ENCODE measurements at places on chromosomes 13 and 19.
A peak's percentile ranks its signal among the peaks of the same experiment; 100 is the strongest.

DNA sequence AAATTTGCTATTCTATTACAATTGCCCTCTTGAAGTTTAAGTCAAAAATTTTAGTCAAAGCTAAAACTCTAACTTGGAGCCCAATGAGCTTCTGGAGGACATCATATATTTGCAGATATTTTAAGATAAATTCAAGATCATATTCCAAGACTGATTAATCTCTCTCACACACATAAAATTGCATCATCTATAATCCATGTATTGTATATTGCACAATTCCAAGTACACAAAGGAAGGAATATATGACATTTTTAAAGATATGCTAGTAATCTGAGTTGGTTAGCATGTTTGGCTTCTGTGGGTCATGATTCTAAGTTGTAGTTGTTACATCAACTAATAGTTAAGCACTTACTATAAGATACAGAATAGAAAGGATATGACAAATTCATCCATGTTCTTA lies 53.3 kb downstream of the KCNRG start:
- no peak for DNase-seq

DNA sequence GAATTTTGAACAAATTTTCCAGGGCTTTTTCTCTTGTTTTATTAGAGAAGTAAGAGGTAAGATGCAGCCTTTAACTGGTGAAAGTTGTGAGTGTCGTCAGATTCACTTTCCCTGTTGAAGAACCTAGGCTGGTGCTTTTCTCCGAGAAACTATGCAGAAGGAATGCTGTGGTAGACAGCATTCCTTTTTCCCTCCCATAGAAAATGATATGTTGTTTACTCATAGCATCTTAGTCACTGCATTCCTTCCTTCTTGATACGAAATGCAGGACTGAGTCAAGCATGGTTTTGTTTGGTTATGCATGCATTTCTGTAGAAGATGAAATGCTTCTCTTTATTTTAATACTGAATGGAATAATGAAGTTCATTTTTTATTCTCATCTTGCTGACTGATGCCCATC lies 3.4 kb downstream of the ITGBL1 start:
- no peak for DNase-seq

DNA sequence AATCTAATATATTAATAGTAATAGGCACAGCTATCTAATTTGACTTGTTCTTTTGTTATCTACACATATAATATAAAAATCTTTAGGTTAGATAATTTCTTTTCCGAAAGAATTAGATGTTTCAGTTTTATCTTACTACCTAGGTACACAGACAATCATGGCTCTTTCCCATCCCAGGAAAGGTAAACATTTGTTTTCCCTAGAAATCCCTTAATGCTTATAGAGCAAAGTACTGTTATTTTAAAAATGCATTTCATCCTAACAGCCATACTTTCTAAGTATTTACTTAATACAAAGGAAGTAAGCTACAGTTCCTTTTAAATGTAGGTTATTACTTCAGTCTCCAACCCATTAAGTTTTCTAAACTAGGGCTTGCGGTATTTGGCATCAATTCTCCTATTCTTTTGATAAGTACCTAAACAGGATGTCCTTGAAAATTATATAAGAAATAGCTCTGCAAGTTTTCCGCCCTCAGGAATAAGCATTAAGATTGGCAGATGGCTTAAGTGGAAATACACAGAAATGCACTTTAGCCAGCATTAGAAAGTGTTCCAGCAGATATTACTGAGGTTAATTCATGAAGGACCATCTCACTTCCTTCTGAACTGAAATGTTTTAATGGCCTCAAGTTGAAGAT lies 616.2 kb upstream of the SPRY2 start:
- no peak for DNase-seq

GRCh38 chr13:30044932-30045331 lies 194.5 kb upstream of the UBL3 start:
- no peak for DNase-seq

DNA sequence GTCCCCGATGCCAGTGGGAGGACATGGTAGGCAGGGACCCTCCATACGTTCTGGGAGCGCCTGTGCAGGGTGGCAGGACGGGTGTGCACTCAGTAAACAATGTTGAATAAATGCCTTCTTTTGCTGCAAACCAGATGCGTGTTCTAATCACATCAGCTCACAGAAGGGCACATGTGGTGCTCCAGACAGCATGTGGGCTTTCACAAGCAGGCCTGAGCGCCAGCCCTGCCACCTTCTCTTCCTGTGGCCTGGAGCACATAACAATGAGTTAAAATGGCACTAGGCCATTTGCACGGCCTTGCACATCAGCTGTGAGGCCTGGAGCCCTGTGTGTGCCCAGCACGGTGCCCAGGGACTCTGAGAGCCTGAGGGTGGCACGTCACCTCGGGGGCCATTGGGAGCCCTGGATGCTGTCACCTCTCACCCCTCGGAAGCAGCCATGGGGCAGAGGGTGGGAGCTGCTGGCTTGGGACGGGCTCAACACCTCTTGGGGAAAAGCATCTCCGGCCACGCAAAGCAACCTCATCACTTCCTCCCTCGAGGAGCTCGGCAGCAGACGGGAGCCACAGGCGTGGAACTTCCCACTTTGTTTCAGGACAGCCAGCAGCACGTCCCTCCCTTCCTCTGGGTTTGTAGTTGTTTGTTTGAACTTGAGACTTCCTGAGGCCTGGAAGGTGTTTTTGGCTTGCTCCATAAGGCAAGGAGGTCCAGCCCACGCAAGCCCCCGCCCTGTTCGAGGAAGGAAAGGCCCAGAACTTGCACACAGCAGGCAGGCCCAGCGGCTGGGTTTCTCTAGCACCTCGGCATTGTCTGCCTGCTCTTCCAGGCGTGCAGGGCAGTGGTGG lies 9.8 kb downstream of the MCF2L start:
- DNase-seq: no peak

DNA sequence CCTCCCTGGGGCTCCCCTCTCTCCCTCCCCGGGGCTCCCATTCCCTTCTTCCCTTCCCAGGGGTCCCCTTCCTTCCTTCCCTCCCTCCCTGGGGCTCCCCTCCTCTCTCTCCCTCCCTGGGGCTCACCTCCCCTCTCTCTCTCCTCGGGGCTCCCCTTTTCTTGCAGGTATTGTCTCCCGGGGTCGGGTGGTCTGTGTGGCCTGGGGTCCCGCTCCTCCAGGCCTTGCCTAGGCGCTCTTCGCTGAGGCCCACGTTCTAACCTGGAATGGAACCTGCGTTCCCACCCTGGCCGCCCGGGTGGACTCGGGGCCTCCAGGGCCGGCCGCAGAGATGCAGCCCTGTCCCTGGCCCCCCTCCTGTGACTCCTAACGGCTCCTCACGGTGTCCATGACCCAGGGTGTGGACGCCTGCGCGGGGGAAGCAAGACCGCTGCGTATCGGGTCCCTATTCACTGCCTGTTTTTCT lies 940 bp upstream of the DCUN1D2 start:
- DNase-seq: peak; percentile 66

DNA sequence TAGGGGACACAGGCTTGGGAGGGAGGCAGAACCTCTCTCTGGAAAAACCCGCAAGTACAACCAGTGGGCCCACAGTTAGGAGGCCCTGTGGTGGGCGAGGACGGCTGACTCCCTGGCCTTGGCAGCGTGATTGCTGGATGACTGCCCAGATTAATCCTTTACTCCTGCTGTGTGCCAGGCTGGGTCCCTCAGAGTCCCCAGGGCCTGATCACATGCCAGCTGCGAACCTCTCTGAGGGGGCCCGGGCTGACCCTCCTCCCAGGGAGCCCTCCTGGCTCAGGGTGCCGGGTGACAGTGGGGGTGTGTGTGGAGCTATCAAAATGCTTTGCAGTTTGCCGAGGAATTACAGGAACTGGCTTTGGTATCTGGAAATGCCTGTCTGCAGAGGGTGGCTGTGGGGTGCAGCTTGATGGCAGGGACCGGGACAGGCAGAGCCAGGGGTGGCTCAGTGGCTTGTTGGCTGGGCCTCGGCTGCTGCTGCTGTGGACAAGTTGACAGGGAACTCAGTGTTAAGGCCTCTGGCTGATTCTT lies 48.9 kb downstream of the DNM2 start:
- no peak for DNase-seq

GRCh38 chr13:107736170-107736569 lies 479.2 kb downstream of the LIG4 start:
- no peak for DNase-seq

- no peak for DNase-seq
Observed at GRCh38 chr13:76499891-76500290, 386.3 kb downstream of the KCTD12 start.

DNA sequence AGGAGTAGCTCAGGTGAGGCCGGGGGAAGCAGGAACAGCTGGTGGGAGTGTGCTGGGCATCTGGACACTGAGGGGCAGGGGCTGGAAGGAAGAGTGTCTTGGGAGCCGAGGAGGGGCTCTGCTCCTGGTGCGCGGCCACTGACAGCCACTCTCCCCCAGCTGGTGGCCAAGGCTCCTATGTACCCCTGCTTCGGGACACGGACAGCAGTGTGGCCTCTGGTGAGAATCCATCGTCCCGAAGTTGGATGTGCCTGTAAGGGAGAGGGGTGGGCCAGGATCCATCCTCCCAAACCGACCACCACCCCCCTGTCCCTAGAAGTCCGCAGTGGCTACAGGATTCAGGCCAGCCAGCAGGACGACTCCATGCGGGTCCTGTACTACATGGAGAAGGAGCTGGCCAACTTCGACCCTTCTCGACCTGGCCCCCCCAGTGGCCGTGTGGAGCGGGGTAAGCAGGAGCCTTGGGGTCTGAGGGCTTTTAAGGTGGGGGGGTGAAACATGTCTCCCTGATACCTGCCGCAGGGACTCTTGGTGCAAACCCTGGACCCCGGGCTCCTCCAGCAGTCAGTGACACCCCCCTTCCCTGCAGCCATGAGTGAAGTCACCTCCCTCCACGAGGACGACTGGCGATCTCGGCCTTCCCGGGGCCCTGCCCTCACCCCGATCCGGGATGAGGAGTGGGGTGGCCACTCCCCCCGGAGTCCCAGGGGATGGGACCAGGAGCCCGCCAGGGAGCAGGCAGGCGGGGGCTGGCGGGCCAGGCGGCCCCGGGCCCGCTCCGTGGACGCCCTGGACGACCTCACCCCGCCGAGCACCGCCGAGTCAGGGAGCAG lies 2.0 kb upstream of the USF2 start:
- DNase-seq: no peak

GRCh38 chr13:28424541-28424940 lies 70.4 kb downstream of the FLT1 start:
- no peak for DNase-seq

DNA sequence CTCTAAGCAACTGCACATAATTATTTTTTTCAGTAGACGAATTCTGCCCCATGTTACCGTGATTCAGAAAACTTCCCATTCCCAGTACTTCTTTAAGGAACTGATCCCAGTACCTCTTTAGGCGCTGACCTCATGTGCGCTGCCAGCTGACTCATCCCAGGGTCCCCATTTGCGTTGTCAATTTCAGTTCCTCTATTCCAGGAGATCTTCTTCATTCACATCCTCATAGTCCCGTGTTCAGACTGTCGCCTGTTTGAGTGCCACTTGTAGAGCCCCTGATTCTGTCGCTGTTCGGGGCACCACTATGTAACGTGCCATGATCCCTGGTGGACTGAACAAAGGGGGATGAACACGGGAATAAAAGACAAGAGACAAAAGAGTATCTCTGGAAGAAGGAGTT lies 16.4 kb downstream of the FPR3 start:
- no peak for DNase-seq

DNA sequence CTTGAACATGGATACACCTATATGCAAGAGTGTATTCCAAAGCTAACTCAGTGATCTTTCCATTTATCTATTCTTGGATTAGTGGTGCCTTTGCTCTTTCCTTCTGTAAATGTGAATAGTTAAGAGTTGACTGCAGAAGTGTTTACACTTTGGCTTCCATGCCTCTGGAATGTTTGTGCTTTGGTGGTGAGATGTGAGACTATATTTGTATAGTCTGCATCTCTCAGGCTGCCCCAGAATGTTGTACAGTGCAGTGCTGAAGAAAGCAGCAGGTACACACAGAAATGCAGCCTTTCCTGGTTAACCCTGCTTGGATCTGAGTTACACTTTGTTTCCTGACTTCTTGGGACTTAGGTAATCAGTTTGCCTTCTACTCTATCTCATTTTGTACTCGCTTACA lies 90.2 kb downstream of the DNAJC15 start:
- DNase-seq: no peak

GRCh38 chr13:39577838-39578491 lies 25.0 kb downstream of the LHFPL6 start:
- DNase-seq: peak; percentile 39

DNA sequence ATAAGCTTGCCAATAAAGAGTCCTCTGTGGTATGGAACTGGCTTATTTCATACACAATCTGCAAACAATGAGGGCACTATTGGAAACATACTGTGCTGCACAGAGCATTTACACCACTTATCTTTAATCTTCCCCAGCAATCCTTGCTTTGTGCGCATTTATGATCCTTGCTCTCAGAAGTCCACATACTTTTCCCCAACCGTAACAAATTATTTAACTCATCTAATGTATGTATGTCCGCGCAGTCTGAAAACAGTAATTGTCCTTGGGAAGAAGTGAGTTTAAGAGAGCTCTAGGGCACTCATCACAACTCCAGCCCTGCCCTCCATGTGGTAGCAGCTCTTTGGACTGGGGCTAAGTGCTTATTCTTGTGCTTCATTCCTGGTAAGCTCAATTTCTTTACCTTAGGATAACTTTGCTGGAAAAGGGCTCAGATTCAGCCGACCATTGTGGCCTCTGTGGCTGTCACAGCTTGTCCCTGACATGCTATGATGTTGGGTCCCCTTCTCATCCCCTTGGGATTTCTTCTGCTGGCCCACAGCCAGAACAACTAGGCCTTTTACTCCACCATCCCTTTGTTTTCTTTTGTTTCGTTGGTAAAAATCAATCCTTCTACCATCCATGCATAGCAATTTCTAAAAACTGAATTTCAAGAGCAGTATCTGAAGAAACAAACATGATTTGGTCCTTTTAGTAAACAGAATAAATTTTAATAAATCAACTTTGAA lies 152.7 kb downstream of the TNFRSF19 start:
- no peak for DNase-seq

DNA sequence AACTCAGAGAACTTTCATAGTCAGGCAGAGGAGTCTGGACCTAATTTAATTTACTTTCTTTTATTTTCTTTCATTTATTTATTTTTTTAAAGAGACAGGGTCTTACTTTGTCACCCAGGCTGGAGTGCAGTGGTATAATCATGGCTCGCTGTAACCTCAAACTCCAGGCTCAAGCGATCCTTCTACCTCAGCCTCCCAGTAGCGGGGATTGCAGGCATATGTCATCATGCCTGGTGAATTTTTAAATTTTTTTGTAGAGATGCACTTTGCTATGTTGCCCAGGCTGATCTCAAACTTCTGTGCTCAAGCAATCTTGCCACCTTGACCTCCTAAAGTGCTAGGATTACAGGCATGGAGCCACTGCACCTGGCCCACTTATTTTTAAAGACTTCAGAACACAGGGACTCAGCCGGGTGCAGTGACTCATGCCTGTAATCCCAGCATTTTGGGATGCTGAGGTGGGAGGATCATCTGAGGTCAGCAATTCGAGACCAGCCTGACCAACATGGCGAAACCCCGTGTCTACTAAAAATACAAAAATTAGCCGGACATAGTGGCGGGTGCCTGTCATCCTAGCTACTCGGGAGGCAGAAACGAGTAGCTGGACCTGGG lies 50.6 kb downstream of the KLF5 start:
- no peak for DNase-seq

DNA sequence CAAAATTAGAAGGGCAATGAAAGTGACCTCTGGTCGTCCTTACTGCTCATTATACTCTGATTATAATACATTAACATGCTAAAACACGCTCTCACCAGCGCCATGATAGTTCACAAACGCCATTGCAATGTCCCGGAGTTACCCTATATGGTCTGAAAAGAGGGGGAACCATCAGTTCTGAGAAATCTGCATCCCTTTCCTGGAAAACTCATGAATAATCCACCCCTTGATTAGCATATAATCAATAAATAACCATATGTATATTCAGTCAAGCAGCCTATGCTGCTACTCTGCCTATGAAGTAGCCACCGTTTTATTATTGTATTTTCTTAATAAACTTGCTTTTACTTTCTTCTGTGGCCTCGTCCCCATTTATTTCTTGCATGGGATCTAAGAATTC lies 24.6 kb upstream of the SLITRK6 start:
- no peak for DNase-seq
